ENCODE measurements at places on chromosomes 13 and 19.

DNA sequence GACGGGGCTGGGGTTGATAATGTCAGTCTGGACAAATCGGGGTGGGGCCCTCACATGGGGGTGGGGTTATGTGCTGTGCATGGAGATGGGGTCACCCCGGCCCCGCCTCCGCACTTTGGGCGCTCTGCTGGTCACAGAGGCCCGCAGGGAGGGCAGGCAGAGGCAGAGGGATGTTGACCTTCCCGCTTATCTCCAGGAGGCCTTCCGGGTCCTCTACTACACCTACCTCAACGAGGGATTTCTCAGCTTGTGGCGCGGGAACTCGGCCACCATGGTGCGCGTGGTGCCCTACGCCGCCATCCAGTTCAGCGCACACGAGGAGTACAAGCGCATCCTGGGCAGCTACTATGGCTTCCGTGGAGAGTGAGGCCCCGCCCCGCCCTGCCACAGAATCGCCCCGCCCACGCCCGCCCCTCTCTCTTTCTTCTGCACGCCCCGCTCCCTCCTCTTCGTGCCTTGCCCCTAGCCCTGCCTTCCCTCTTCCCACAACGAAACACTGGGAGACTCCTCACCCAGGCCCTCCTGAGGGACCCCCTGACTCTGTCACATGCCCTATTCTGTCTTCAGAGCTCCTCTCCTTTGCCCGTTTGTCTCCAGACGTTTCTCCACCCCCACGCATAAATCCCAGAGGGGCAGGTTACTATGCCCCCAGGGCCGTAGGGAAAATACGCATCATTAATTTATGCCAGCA is 32.8 kb downstream of the TMEM161A start:
- peak; percentile 57 for DNase-seq

DNA sequence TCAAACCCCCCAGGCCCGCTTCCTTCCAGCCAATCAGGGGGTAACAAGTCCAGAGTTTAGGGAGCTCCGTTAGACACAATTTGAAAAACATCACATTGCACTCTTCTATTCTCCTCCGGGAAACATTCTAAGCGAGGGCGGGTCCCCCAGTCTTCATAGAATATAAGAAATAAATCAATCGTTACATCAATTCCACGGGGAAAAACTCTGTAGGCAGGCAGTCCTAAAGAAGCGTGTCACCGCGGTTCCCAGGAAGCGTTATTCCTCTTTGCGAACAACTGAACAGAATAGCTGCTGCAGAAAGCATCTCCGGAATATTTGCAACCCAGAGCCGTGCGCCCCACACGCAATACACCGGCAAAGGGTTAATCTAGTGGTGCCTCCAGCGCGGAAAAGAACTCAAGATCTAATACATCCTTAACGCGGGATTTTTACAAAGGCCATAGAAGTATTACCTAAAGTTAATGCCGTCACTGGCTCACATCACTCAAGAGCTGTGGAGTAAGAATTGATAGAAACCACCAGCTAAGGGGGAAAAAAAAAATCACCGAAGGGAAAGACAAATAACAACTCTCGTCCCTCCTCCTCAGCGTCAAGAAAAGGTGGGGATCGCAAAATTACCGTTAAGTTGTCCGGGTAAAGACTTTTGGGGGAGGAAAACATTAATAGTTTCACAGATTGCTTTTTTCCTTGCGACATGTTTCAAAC is 65.1 kb downstream of the KCNRG start:
- peak; percentile 63 for DNase-seq

GRCh38 chr13:42312817-42313431 is 41.0 kb downstream of the AKAP11 start:
- DNase-seq, result peak; percentile 20

DNA sequence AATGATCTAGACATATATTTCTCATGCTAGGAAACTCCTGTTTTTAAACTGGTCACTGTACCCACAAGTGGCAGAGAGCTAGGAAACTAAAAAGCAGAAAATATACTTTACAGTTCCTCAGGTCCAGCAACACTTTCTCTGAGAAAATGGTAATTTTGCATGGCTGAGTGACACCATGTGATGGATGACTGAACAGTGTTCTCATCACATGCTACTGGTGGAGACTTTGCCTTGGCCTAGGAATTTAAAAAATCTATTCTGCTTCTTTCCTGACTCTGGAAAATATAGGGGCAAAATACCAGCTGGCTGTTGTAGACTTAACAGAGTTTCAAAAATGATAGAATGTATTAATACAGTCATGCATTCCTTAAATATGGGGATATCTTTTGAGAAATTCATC is 50.0 kb downstream of the LATS2 start:
- DNase-seq, result no peak

DNA sequence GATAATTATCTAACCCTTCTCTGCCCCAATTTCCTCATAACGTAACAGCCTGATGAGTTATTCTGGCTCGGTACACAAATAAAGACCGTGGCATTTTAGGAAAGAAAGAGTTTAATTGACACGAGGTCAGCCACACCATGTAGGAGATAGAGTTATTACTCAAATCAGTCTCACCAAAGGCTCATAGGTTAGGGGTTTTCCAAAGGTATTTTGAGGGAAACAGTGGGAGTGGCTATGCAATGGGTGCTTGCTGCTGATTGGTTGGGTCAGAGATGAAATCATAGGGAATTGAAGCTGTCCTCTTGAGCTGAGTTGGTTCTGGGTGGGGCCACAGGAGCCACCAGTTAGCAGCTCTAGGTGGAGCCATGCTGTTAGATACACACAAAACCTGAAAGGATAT is 137.5 kb downstream of the FREM2 start:
- peak; percentile 12 for DNase-seq

GRCh38 chr19:13461536-13461935 is 44.7 kb downstream of the CACNA1A start:
- no peak for DNase-seq

- DNase-seq, result no peak
Measured at GRCh38 chr19:4567584-4568071, 8.1 kb upstream of the SEMA6B start.

DNA sequence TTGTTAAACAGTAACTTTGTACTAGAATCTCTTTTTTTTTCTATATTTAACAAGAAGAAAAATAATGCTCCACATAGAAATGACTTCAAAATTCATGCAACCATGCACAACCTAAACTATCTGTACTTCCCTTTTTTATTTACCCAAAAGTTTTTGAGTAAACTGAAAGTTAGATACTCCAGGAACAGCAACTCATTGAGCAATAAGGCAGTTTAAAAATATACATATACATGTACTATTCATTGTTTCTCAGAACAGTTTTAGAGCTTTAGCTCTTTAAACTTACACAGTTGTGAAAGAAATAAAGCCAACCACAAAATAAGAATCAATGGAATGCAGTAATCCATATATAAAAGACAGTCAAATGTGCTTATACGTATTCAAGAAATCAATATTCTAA is 39.2 kb downstream of the MTMR6 start:
- no peak for DNase-seq

DNA sequence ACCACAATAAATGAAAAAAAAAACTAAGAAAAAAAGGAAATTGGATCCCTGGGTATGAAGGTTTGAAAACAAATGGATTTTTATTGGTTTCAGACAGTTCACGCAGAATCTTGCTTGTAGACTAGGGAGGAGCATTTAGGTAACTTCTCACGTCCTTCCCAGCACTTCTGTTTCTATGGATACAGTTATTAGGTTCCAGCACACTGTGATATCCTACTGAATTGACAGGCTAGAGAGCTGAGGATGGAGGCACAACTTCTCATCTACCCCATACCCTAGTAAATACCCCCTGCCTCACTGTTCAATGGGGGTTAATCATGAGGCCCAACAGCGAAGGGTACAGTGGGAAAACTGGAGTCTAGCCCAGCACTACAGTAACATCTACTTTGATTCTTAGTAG is 304.1 kb downstream of the ENOX1 start:
- no peak for DNase-seq

GRCh38 chr19:30584090-30584489 is 211.9 kb downstream of the ZNF536 start:
- DNase-seq, result no peak

DNA sequence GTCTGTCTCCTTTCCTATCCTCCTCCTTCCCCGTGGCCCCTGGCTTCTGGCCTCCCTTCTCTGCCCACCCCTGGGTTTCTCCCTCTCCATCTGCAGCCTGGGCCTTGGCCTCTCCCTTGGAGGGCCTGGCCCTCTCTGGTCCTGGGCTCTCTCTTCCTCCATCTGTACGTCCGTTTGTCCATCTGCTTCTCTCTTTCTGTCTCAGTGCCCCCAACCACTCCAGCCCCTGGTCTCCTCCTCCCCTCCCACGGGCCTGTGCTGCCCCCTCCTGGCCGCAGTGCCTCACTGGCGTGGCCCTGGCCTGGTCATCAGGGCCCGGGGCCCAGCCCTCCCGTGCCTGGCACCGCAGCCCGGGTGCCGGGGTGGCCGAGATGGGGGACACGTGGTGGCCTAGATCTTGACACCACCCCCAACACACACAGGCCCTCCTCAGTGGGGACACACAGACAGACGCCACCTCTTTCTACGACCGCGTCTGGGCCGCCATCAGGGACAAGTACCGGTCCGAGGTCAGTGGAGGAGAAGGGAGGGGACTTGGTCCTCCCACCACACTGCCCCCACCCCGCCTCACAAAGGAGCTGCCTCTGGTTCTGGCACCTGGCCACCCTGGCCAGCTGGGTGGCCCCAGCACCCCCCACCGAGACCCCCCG is 11.3 kb downstream of the PRKCSH start:
- DNase-seq, result no peak

DNA sequence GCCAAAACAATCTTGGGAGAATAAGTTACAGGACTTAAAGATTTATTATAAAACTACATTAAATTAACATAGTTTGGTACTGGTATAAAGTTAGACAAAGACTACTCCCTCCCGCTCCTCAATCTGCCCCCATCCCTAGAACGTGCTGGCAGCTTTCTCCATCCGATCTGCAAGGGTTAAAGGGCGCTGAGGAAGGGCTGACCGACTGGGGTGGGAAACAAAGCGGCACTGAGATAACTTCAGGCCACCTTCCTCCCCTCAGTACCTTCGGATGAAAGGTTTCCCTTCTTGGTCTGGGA is 790 bp upstream of the SUGT1 start:
- DNase-seq, result no peak

- DNase-seq, result no peak
Measured at GRCh38 chr19:46919324-46919723, 58.5 kb downstream of the ARHGAP35 start.

DNA sequence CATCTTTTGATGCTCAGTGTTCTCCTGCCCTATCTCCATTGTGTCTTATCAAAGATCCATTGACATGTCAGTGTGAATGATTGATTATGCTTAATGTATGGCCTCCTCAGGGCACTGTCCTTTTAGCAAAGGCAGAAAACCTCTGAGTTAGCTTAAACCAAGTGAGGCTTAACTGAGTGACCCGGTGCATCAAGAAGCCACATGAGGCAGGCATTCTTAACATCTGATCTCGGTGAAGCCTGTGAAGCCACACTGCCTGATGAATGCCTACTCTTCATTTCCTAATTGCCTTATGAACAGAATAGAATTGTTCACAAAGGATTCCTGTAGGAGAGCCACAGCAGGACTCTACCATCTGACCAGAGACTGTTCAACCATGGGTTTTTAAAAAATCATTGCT is 168.1 kb upstream of the SOX21 start:
- no peak for DNase-seq

- DNase-seq, result no peak
Measured at GRCh38 chr13:87094646-87095045, 576.5 kb upstream of the SLITRK5 start.

DNA sequence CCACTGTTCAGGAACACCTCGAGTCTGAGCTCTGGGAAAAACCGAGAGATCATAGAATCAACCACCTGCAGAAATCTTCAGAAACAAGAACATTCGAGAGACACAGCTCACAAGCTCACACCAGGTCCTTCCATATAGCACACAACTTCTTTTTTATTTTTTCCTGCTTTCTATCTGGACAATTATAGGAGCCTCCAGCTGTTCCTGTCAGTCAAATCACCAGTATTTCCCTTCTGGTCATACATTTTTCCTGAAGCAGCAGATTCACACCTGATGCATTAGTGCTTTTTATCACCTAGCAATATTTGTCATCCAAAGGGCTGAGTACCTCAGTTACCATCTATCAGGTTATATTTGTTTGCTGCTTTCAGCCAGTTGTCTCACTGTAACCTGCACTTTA is 323.5 kb downstream of the FOXO1 start:
- DNase-seq, result no peak

GRCh38 chr13:39297664-39298171 is 259.5 kb downstream of the NHLRC3 start:
- DNase-seq, result no peak

Measured in foreskin keratinocyte (primary cell).